ENCODE measurements at places on chromosomes 16 and 17.

GRCh38 chr16:31678649-31679325 lies 151.1 kb downstream of the AHSP start:
- no peak for DNase-seq

- no peak for DNase-seq
Measured at GRCh38 chr17:78684026-78684425, 98.0 kb downstream of the CYTH1 start.

- DNase-seq, result no peak
Measured at GRCh38 chr16:49248227-49248626, 33.4 kb downstream of the CBLN1 start.

DNA sequence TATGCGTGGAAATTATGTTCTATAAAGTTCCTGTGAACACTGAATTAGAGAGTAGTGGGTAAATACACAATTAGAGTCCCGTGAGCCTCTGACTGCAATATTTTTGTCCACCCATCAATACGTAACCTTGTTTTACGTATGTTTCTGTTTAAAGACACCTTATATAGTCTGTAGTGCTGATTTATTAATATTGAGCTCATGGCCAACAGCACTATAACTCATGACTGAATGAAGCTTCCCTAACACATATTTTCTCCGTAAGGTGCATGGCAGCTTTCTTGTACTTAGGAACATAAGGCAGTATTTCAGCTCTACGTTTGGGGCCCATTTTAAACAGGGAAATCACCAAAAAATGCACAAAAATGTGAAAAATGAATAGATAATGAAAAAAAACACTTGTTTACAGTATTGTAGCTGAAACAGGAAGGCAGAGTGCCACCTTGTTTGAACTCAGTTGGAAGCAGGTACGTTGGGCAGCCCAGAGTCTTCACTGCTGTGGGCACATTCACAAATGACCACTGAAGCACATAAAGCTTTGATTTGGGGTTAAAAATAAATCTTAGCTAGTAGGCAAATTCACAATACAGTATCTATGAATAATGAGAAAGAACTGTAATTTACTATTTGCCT lies 108.5 kb downstream of the CNTNAP4 start:
- DNase-seq, result no peak

DNA sequence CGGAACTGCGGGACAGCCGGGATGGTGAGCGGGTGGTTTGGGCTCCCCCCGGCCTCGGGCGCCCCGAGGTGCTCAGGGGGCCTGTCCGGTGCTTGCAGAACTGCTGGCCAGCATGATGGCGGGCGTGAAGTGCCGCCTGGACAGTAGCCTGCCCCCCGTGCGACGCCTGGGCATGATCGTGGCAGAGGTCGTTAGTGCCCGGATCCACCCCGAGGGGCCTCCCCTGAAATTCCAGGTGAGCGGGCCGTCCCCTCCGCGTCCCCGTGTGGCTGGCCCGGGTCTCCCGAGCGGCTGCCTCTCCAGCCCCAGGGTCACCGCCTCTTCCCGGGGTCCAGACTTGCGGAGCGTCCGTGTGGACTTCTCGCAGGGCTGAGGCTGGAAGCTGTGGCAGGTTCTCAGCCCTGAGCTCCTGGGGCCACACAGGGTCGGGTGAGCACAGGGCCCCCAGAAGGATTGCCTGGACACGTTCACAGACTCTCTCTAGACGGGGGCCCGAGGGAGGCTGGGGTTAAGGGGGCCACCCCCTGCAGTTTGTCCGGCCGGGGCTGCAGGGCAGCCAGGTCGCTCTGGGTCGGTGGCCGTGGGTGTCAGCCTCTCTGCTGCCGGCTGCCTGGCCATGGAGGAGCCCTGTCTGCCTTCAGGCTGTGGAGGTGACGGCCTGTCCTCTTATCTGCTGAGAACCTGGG lies 7.4 kb downstream of the TELO2 start:
- peak; percentile 52 for DNase-seq

DNA sequence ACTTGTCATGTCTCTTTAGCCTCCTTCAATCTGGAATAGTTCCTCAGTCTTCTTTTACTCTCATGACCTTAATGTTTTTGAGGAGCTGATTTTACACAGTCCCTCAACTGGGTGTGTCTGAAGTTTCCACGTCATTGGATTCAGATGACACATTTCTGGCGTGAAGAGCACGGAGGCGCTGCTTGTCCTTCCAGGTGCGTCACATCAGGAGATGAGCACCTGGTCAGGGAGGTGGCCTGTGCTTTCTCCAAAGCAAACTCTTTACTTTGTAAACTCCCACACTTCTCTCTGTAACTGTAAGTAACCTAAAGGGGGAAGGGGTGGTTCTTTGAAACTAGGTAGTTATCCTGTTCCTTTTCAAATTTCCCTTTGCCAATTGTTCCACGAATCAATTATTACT lies 52.5 kb upstream of the MNT start:
- no peak for DNase-seq

- DNase-seq, result no peak
Measured at GRCh38 chr17:68391561-68392268, 65.6 kb downstream of the WIPI1 start.

DNA sequence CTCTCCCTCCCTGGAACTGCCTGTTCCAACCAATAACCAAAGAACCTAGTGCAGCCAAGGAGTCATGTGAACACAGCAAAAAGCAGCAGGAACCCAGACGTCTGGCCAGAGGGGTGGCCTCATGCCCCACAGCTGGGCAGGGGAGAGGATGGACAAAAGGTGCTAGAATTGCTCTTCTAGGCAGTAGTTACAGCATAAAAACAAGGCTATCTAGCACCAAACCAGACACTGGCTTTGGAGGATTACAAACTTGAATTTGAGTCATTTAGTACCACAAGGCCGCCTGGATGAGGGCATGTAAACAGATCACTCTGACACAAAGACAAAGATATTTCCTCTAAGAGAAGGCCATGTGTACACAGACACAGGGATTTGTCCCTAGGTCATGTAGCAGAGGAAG lies 423.3 kb upstream of the MAF start:
- DNase-seq, result no peak

DNA sequence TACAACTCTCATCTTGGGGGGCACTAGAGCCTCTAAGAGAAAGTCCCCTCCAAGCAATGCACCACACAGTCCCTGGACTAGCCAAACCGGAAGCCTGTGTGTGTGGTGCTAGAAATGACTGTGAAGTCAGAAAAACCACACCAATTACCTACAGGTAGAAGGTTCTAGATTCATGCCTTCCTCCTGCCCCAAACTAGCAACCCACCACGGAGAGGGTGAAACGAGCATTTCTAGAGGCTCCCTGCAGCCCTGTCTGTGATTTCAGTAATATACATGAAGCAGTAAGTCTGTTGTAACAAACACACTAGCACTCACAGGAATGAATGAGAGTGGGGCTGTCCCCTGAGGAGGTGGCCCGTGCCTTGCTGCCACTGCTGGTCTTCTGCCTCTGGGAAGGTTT lies 13.6 kb downstream of the ZFHX3 start:
- DNase-seq, result no peak

- no peak for DNase-seq
Measured at GRCh38 chr17:35079547-35080423, 16.3 kb upstream of the RFFL start.

- no peak for DNase-seq
Measured at GRCh38 chr16:89784406-89784805, 32.0 kb downstream of the FANCA start.

DNA sequence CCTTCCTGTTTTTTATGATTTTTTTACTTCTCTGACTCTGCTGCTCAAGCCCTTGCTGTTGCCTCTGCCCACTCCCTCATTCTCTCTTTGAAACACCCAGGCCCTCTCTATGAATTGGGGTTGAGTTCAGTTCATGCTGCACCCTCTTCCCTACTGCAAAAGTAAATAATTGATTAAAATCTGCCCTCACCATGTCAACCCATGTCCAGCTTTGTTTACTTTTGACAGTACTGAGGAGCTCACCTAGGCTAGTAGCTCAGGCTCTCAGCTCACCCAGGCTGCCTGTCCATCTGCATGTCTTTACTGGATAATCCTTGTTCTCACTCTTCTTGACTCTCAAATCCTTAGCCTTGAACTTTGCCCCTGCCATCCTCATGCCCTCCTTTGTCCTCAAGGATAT lies 95.2 kb downstream of the SPACA3 start:
- no peak for DNase-seq

- DNase-seq, result no peak
Measured at GRCh38 chr16:11201498-11202259, 54.3 kb downstream of the SOCS1 start.

- DNase-seq, result no peak
Measured at GRCh38 chr16:57331355-57331754, 27.2 kb upstream of the CCL22 start.

GRCh38 chr16:78689536-78689935 lies 590.1 kb downstream of the WWOX start:
- DNase-seq, result no peak

- DNase-seq, result no peak
Measured at GRCh38 chr16:47363761-47364160, 97.1 kb downstream of the ITFG1 start.

- DNase-seq, result no peak
Measured at GRCh38 chr17:45775576-45776011, 8.5 kb upstream of the CRHR1 start.

DNA sequence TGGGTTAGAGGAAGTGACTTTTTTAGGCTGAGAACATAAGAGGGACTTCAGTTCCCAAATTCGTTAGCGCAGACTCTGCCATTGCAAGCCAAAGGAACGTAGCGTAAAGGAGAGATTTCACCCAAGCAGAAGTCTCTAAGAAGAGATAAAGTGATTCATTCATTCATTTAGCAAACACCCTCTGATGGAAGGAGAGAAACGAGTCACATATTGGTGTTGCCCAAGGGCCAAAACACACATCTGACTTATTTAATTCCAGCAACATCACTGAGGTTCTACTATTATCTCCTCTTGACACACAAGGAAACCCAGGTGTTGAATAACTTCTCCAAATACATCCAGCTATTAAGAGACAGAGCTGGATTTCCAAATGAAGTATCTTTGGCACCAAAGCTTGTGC lies 85.7 kb upstream of the CACNG3 start:
- DNase-seq, result no peak

- no peak for DNase-seq
Measured at GRCh38 chr17:79811868-79812352, 15.0 kb upstream of the CBX8 start.

DNA sequence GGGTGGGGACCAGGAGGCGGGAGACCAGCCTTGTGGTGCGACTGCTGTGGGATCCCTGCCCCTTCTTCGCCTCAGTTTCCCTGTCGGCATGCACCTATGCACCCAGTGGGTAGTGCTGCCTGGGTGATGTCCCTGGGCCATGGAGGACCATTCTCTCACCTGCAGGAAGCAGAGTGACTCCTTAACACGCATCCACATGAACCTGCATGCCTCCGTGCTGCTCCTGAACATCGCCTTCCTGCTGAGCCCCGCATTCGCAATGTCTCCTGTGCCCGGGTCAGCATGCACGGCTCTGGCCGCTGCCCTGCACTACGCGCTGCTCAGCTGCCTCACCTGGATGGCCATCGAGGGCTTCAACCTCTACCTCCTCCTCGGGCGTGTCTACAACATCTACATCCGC lies 25.2 kb downstream of the ADGRG5 start:
- DNase-seq, result no peak

GRCh38 chr16:4403133-4403949 lies 13.1 kb downstream of the CORO7 start:
- no peak for DNase-seq

DNA sequence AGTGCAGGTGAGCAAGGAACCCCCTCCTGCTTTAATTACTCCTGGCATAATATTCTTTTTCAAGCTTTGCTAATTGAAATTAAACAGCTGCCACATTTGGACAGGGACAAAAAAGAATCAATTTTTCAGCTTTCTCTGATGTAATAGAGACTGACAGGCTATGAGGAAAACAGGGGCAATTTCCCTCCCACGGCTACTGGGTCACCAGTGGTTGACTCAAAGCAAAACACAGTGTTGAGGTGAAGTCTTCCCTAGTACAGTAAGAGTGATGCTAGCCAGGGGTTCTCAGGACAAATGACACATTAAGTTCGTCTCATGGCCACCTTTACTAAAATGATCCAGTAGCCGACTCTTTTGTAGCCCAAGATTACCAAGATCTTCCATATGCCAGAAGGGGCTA lies 38.6 kb upstream of the PMFBP1 start:
- no peak for DNase-seq

GRCh38 chr16:56262551-56263245 lies 71.4 kb downstream of the GNAO1 start:
- no peak for DNase-seq
